ENCODE measurements at places on chromosomes 3 and 15. TPM values are rescaled to one million over a fixed set of nuclear protein-coding genes. Genes with fewer than 3 reads are reported as not detected.
A peak's percentile ranks its signal among the peaks of the same experiment; 100 is the strongest.

- H3K27ac ChIP-seq, result no peak overlapping the region
- no peaks in the 10 kb centered on the region for H3K27me3 ChIP-seq
- H3K4me1 ChIP-seq, result peaks cover 44% of the 10 kb centered on the region
- peak; percentile 33 for DNase-seq
- peak overlapping the region; percentile 94 for H3K4me3 ChIP-seq
Observed at GRCh38 chr3:69740103-69741021, 1.1 kb downstream of the MITF start.

- no peak for DNase-seq
- peak overlapping the region; percentile 50 for H3K4me3 ChIP-seq
- peaks cover 65% of the 10 kb centered on the region for H3K4me1 ChIP-seq
- H3K27ac ChIP-seq, result peak overlapping the region; percentile 80
- H3K27me3 ChIP-seq, result no peaks in the 10 kb centered on the region
- H3K36me3 ChIP-seq, result no peaks in the 10 kb centered on the region
Observed at GRCh38 chr3:156664831-156665178, 9.6 kb upstream of the TIPARP start.

GRCh38 chr3:43017593-43018195, 38.6 kb downstream of the GASK1A start:
- H3K4me3 ChIP-seq, result no peak overlapping the region
- H3K36me3 ChIP-seq, result no peaks in the 10 kb centered on the region
- no peak for DNase-seq
- H3K27ac ChIP-seq, result no peak overlapping the region

- no peak overlapping the region for H3K27ac ChIP-seq
- H3K27me3 ChIP-seq, result no peaks in the 10 kb centered on the region
- H3K36me3 ChIP-seq, result peaks cover 26% of the 10 kb centered on the region
- no peak overlapping the region for H3K4me3 ChIP-seq
Observed at GRCh38 chr3:180934638-180935037, 22.2 kb downstream of the FXR1 start.

GRCh38 chr15:70646169-70646568, 117.2 kb downstream of the UACA start:
- H3K4me1 ChIP-seq, result no peaks in the 10 kb centered on the region
- no peak overlapping the region for H3K4me3 ChIP-seq
- DNase-seq, result no peak
- H3K27ac ChIP-seq, result no peak overlapping the region
- H3K36me3 ChIP-seq, result no peaks in the 10 kb centered on the region

DNA sequence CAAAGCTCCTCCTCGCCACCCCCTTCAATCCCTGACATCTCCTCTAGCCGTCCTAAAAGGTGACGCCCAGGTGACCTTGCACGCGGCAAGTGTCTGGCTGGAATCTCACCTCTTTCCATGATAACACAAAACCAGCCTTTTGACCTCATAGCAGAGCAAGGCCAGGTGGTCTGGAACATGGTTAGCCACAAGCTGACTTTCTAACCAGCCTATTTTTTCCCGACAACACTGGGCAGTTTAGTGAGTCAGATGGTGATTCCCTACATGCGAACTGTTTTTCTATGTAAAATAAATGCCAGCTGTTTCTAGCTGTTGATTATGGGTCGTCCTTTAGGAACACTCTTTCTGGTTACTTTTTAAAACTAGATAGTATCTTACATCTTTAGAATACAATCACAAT, 243.0 kb downstream of the CD47 start:
- DNase-seq, result no peak
- H3K27ac ChIP-seq, result no peak overlapping the region
- H3K4me3 ChIP-seq, result no peak overlapping the region
- H3K4me1 ChIP-seq, result no peaks in the 10 kb centered on the region
- no peaks in the 10 kb centered on the region for H3K27me3 ChIP-seq

- no peaks in the 10 kb centered on the region for H3K36me3 ChIP-seq
- DNase-seq, result peak; percentile 6
- no peaks in the 10 kb centered on the region for H3K27me3 ChIP-seq
- no peak overlapping the region for H3K4me3 ChIP-seq
Observed at GRCh38 chr15:76078285-76078877, 18.6 kb downstream of the TMEM266 start.

- no peak overlapping the region for H3K27ac ChIP-seq
- no peaks in the 10 kb centered on the region for H3K27me3 ChIP-seq
- no peaks in the 10 kb centered on the region for H3K36me3 ChIP-seq
Observed at GRCh38 chr3:67564973-67565372, 89.4 kb downstream of the SUCLG2 start.

- no peaks in the 10 kb centered on the region for H3K27me3 ChIP-seq
- H3K36me3 ChIP-seq, result no peaks in the 10 kb centered on the region
- no peak overlapping the region for H3K4me3 ChIP-seq
- H3K27ac ChIP-seq, result no peak overlapping the region
Observed at GRCh38 chr15:74530771-74531143, 10.3 kb upstream of the ARID3B start.

DNA sequence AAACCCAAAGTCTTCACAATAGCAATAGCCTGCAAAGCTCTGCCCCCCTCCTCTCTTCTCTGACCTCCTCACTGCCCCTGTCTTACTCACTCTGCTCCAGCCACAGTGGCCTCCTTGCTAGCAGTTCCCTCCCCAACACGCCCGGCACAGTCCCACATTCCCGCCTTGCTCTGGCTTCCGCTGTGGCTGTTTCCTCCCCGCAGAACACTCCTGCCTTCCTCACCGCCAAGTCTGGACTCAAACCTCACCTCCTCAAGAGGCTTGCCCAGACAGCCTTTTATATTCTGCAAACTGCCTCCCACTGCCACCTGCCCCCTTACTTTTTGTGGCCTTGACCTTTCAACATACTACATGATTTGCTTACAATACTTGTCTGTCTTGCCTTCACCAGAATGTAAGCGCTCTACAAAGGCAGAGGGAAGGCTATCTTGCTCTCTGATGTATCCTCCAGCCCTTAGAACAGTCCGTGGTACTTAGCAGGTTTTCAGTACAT, 406 bp upstream of the MPI start:
- peak overlapping the region; percentile 84 for H3K27ac ChIP-seq
- no peaks in the 10 kb centered on the region for H3K27me3 ChIP-seq
- peaks cover 14% of the 10 kb centered on the region for H3K36me3 ChIP-seq

DNA sequence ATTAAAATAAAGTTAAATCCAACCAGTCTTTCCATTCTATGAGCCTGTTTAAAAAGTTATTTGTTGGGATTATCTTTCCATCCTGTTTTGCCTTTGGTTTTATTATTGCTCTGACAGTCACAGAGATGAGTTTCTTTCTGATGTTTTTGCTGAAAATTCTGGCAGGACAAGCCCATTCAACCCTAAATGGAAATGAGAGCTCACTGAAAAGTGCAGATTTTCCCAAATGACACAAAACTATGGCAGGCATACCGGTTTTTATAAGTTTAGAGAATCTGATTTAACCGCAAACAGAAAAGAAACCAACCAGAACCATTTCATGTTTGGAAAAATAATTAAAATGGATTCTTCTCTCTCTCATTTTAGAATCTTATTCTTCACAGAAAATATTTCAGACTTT, 238.1 kb upstream of the SGO1 start:
- H3K4me3 ChIP-seq, result no peak overlapping the region
- no peaks in the 10 kb centered on the region for H3K27me3 ChIP-seq
- DNase-seq, result no peak
- H3K36me3 ChIP-seq, result no peaks in the 10 kb centered on the region

DNA sequence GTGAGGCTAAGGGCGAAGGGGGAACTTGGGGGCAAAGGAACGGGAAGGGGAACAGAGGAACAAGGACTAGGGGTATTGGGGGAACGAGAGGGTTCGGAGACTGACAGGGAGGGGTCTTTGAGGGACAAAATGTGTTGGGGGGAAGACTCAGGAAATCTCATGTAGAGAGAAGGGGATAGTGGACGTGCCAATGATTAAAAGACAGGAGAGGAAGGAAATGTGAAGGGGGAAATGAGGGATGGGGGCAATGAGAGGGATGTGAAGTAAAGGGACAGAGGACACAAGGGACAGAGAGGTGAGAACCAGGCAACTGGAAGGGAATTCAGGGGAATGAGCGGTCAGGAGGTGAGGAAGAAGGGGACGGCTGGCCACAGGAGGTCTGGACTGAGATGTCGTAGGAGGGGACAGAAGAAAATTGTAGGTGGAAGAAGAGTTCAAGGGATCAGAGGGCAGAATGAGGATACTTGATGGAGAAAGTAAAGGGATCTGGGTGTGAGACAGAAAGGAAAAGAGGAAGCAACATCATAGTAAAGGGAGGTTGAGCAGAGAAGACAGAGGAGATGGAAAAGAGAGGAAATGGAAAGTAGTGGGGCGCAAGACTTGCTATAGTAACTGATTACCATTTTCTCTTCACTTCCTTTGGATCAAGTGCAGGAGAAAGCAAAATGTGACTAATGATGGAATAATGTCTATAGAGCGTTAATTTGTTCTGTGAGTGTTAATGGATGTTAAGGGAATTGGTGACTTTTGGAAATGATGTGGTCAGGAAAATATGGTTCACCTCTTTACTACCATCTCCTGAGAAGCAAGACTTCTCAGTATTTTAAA, 749 bp downstream of the RAB8B start:
- no peaks in the 10 kb centered on the region for H3K27me3 ChIP-seq
- H3K27ac ChIP-seq, result peak overlapping the region; percentile 93
- no peaks in the 10 kb centered on the region for H3K36me3 ChIP-seq
- peak; percentile 38 for DNase-seq
- H3K4me1 ChIP-seq, result peaks cover 58% of the 10 kb centered on the region

GRCh38 chr15:96692826-96693225, 362.3 kb downstream of the NR2F2 start:
- H3K36me3 ChIP-seq, result no peaks in the 10 kb centered on the region
- H3K27me3 ChIP-seq, result no peaks in the 10 kb centered on the region
- no peak overlapping the region for H3K27ac ChIP-seq
- H3K4me1 ChIP-seq, result no peaks in the 10 kb centered on the region
- DNase-seq, result no peak

- no peaks in the 10 kb centered on the region for H3K4me1 ChIP-seq
- H3K27me3 ChIP-seq, result no peaks in the 10 kb centered on the region
- no peak for DNase-seq
- no peaks in the 10 kb centered on the region for H3K36me3 ChIP-seq
- no peak overlapping the region for H3K27ac ChIP-seq
Observed at GRCh38 chr3:73707772-73708171, 83.0 kb upstream of the PDZRN3 start.

DNA sequence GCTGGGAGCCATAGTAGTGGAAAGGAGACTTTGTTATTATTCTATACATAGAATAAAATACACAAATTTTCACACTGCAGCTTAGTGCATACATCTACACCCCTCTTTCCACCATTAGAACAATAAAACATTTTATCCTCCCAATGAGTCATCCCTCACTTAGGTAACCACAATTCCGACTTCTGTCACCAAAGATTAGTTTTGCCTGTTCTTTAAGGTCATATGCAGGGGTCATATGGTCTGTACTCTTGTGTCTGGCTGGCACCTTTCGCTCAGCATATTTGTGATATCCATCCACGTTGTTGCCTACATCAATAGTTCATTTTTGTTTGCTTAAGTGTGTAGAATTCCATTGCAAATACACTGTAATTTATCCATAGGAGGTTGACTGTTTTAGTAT, 399.4 kb downstream of the SHQ1 start:
- no peaks in the 10 kb centered on the region for H3K36me3 ChIP-seq
- H3K27ac ChIP-seq, result no peak overlapping the region
- H3K4me1 ChIP-seq, result peaks cover 7% of the 10 kb centered on the region
- H3K27me3 ChIP-seq, result no peaks in the 10 kb centered on the region
- H3K4me3 ChIP-seq, result no peak overlapping the region

DNA sequence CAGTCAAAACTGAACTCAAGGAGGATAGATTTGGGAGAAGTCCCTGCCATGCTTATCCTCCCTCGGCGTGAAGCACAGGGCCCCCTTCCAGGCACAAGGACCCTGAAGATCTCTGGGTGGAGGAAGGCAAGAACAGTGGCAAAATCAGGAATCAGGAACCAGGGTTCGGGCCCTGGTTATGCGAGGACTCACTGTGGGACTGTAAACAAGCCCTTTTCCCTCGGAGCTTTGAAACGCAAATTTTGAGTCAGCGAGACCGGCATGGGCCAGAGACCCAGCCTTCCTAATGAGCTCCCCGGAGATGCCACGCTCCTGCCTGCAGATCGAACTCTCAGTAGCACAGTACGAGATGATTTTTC, 70.1 kb downstream of the SLC12A8 start:
- H3K27me3 ChIP-seq, result no peaks in the 10 kb centered on the region
- DNase-seq, result no peak
- H3K36me3 ChIP-seq, result no peaks in the 10 kb centered on the region

Gene SPATA12
- polyA plus RNA-seq, result 0.10 TPM

Gene MBNL1
- 191 TPM for polyA plus RNA-seq

Gene INSYN1
- not detected for polyA plus RNA-seq

Gene COL8A1
- polyA plus RNA-seq, result not detected

Gene PARP15
- polyA plus RNA-seq, result 0.28 TPM

Gene PSTPIP1
- polyA plus RNA-seq, result 183 TPM

Gene UNC13C
- polyA plus RNA-seq, result not detected

Gene RHOV
- not detected for polyA plus RNA-seq

Gene ZNF770
- 28.1 TPM for polyA plus RNA-seq

Gene TNNC1
- polyA plus RNA-seq, result not detected

Gene DLL4
- polyA plus RNA-seq, result not detected

Gene FSTL1
- 0.13 TPM for polyA plus RNA-seq

Gene PATL2
- 14.4 TPM for polyA plus RNA-seq

Gene CYP8B1
- not detected for polyA plus RNA-seq
